ENCODE measurements at places on chromosomes 12 and 14.

DNA sequence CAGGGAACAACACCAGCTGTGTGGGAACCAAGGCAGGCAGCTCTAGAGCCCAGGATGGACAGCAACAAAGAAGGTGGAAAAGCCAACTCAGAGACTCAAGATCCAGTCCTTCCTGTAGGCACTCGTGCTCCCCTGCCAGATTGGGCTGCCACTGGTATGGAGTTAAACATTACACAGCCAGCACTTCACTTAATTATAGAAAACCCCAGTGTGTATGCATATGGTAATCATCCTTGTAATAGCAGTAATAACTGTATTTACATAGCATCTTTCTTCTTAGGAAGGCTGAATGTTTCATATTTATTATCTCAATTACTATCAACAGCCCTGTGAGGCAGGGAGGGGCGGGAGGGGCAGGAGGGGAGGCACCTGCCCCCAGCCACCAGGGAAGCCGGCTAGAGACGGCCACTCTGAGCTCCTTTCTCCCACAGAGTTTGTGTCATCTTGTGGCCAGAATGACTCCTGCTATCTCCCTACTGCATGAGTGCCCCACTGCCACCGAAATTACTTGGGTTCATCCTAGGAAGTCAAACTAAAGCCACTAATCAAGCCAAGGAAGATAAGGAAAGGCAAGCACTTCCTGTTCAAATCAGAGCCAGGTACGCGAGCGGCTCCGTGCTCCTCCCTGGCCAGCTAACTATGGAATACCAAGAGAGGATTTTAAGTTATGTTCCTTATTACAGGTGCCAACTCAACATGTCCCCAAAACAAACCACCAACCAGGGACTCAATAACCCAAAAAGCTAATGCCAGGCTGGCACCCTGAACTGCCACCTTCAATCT, 15.7 kb upstream of the RAB35 start:
- no peak for DNase-seq

DNA sequence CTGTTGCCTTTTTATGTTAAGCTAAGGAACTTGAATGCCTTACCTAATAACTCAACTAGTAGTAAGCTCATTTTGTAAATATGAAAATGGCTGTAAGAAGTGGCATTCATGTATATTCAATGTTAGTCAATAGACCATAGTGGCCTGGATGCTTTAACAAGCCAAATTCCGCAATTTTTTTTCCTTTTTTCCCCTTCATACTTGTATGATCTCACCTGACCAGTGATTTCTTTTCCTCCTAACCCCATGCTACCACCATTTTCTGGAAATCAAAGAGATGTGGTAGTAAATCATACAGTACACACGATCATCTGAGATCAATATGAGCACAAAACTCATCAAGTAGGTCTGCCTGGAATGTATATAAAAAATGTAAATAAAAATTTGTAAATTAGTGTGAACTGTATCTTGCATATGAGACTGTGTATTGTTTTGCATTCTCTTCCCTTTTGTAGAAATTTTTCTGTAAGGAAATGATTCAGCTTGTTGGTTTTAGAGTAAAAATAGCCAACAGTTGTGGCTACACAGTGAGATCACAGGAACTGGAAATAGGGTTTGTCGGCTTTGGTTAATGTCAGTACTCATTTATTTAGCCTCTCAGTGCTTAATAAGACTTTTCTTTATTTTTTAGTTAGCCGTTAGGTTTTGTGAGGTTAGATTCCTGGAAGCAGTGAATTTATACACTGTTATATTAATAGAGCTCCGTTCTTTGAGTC, 62.5 kb downstream of the ETNK1 start:
- DNase-seq: no peak

- DNase-seq: no peak
Measured at GRCh38 chr12:55644591-55644990, 7.9 kb downstream of the OR10P1 start.

- no peak for DNase-seq
Measured at GRCh38 chr14:101151927-101152305, 248.4 kb upstream of the RTL1 start.

DNA sequence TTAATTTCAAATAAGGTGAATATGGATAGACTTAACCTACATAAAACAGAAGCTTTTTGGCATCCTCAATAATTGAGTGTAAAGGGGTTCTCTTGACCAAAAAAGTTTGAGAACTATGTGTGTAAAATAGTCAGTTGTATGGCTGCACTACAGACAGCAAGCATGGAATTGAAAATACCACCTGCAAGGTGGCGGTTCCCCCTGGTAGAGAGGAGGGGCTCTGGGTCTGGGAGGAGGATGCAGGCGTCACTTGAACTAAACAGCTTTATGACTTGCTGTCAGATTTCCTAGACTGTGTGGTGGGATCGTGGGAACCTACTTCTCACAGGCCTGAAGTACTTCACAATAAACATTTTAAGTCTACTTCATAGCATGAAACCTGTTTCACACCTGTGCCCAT, 6.3 kb downstream of the EVL start:
- no peak for DNase-seq

DNA sequence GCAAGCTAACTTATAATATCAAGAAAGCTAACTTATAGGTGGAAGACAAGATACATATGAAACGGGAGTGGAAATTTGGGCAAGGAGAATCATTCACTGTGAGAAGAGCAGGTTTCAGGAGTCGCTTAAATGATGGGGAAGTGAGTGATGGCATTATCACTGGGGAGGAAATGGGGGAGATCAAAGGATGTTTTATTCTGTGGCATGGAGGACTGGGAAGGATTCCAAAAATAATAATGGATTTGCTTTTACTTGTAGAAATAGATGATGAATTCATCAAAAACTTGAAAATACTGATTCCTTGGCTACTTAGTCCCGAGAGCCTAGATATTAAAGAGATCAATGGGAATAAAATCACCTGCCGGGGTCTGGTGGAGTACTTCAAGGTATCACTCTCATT, 47.8 kb downstream of the SAV1 start:
- DNase-seq: no peak

GRCh38 chr14:91419044-91419397, 1.4 kb upstream of the CCDC88C start:
- DNase-seq: no peak

DNA sequence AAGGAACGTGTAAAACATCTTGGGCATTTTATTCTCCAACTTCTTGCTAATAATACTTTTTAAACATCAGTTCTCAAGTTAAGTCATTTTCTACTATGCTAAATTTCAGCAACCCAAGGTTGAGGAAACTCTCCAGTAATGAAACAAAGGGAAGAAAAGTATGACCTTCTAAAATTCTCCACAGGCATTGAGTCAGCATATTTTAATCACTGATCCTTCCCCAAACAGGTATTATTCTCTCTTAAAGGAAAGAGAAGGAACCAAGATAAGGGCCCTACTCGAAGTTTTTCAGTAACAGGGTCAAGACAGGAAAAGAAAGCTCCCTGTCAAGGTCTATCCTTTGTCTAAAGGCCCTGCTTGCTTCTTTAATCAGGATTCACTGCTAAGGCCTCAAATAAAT, 3.0 kb downstream of the KICS2 start:
- no peak for DNase-seq

DNA sequence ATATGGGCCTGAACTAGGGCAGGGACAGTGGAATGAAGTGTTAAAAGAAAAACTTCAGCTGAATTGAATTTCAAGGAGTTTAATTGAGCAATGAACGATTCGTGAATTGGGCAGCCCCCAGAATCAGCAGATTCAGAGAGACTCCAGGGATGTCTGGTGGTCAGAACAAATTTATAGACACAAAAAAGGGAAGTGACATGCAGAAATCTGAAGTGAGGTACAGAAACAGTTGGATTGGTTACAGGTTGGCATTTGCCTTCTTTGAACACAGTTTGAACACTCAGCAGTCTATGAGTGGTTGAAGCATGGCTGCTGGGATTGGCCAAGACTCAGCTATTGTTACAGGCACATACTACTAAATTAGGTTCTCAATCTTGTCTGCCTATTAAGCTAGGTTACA, 9.7 kb upstream of the TBPL2 start:
- DNase-seq: no peak
